ENCODE measurements at places on chromosomes 16 and 17. TPM values are rescaled to one million over a fixed set of nuclear protein-coding genes. Genes with fewer than 3 reads are reported as not detected.

The CCT6B gene
- 1.8 TPM for total RNA-seq

The ARHGAP44 gene
- 7.9 TPM for total RNA-seq

The INCA1 gene
- 2.8 TPM for total RNA-seq

The OTOP2 gene
- total RNA-seq = not detected

The PLLP gene
- 3.2 TPM for total RNA-seq

GRCh38 chr16:58332997-58333700 is 38.3 kb upstream of the PRSS54 start:
- no peak for DNase-seq

GRCh38 chr17:39151943-39152818 is 744 bp upstream of the PLXDC1 start:
- DNase-seq = peak; percentile 59

GRCh38 chr17:15263206-15263579 is 1.9 kb downstream of the PMP22 start:
- DNase-seq = peak; percentile 92

GRCh38 chr16:7509963-7510601 is 177.4 kb downstream of the RBFOX1 start:
- DNase-seq = no peak

- DNase-seq = no peak
Observed at GRCh38 chr16:23491490-23492391, 18.6 kb downstream of the GGA2 start.

GRCh38 chr17:72989074-72989610 is 103.3 kb downstream of the SLC39A11 start:
- DNase-seq = no peak

GRCh38 chr16:22641131-22641628 is 130.5 kb downstream of the NPIPB5 start:
- no peak for DNase-seq

- no peak for DNase-seq
Observed at GRCh38 chr17:34006126-34006525, 249.0 kb upstream of the CCL2 start.
